ENCODE measurements at places on chromosomes 2 and 18.

DNA sequence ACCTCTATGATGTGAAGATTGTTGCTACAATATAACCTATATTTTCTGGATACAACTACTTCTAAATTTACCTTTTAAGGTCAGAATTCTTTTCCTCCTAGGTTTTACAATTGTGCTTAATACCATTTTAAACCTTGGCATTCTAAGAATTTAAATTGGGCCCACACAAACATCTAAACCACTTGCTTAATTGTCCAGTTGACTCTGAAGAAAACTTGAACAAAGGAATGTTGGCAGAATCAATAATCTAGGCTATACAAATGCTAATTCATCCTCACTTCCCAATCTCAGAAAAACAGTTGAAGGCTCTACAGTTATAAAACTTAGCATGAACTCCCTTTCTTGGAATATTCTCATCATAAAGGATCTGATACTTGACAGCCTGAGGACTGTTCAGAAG lies 84.3 kb downstream of the RPRM start:
- DNase-seq, result no peak

GRCh38 chr2:60366135-60366712 lies 187.2 kb downstream of the BCL11A start:
- no peak for DNase-seq

GRCh38 chr2:16538707-16539106 lies 126.9 kb downstream of the CYRIA start:
- no peak for DNase-seq

GRCh38 chr2:15893689-15894480 lies 46.5 kb upstream of the MYCN start:
- no peak for DNase-seq

GRCh38 chr2:156649596-156649995 lies 213.4 kb downstream of the GPD2 start:
- DNase-seq, result no peak

DNA sequence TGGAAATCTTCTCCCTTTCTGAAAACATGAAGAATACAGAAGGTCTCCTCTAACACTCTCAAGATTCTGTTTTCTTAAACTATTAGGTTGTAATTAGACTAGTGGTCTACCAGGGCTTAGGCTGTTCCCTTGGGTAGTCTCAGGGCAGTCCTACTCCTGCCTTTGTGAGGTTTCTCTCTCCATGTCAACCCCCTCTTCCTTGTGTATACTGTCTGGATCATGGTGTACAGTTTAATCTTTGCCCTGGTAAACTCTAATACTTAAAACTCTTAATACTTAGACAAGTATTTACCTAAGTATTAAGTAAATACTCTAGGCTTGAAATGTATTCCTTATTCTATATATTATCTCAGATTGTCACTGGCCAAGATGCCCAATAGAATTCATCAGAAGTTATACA lies 480.3 kb upstream of the TNP1 start:
- DNase-seq, result no peak

- DNase-seq, result no peak
These were observed 134.8 kb downstream of the DTNA start for GRCh38 chr18:34844732-34845459.

- no peak for DNase-seq
These were observed 147.8 kb upstream of the TWIST2 start for GRCh38 chr2:238700117-238700457.

DNA sequence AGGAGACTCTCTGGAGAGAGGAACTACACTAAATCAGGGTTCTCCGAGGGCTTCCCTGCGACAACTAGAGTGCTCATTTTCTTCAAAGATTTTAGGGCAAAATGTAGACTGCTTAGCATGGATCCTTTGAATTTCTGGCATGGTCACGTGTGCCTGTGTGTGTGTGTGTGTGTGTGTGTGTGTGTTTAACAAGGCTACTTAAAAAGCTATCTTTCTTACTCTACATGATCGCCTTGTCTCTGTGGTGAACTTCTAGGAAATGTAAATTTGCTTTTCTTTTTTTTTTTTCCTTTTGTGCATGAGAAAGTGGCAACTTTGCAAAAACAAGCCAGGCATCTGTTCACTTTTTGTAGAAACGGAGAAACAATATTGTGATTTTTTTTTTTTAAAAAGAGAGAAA lies 43.9 kb downstream of the SOX11 start:
- DNase-seq, result no peak

DNA sequence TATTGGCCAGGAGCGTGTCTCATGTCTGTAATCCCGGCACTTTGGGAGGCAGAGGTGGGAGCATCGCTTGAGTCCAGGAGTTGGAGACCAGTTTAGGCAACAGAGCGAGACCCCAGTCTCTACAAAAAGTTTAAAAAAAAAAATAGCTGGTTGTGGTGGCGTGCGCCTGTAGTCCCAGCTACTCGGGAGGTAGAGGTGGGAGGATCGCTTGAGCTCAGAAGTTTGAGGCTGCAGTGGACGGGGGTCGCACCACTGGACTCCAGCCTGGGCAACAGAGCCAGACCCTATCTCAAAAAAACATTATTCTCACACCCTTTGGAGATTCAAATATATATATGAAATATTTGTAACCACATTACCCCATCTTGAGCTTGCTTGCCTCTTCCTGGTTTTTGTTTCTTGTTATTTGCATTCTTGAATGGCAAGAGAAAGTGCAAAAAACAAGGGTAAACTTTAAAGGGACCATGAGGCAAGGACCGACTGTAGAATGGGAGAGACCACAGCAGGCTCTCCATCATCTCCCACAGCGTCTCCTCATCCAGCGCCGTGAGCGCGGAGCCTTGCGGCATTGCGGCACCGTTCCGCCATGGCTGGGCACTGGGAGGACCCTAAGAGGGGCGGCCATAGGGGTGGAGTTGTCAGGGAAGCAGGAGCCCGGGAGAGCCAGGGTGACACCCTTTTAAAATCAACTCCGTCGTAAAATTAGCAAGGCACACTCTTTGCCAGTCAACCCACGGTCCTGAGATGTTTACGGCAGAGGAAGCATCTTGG lies 1.4 kb downstream of the ELP2 start:
- DNase-seq, result no peak
